ENCODE measurements at places on chromosomes 2 and 18.

DNA sequence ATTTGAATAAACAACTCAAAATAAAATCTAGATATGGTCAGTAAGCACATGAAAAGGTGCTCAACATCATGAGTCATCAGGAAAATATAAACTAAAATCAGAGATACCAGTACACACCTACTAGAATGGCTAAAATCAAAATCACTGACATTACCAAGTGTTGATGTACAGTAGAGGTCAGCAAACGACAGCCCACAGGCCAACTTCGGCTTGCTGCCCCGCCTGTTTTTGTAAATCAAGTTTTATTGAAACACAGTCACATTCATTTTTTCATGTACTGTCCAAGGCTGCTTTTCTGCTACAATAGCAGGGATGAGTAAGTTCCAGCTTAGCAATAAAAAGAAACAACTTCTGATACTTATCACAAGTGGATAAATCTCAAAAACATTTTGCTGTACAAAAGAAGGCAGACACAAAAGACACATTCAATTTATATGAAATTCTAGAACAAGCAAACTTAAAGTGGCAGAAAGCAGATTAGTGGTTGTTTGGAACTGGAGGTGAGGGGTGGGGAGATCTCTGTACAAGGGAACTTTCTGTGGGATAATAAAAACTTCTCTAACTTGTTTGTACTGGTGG lies 32.1 kb downstream of the TRAK2 start:
- no peak for DNase-seq

GRCh38 chr18:48815179-48815515 lies 135.6 kb downstream of the SMAD7 start:
- no peak for DNase-seq

DNA sequence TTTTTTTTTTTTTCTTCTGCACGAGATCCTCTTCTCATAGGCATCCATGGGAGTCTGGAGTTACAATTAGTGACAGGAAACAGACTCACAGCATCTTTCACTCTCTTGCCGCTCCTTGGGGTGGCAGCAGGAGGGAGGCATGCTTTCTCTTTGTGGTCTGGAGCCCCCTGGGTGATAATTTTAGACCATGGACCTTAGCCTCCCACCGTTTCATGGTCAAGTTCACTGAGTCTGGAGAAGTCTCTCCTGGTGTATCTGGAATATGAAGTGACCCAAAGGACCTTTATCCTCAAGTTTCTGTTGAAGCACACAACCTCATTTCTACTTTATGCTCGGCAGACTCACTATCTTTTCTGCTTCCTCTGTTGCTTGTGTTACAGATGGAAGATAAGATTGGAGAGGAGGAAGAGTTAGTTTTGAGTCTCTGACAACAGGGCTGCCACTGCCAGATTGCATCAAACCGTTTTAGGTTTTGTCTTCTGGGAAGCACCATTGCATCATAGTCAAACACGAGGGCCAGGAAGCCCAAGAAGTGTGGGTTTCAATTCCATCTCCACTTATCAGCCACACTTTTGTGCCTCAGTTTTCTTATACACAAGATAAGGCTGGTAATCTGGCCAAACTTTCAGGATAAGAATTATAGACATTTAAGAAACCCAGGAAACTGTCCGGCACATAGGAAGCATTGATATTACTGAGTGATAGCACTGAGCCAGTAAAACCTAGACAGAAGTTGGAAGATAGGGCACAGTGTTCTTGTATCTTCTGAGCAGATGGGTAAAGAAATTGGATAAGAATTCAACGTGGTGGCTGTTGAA lies 62.3 kb downstream of the ADCYAP1 start:
- no peak for DNase-seq

- DNase-seq: no peak
These were observed 682.4 kb downstream of the DPP10 start for GRCh38 chr2:115124817-115125216.

DNA sequence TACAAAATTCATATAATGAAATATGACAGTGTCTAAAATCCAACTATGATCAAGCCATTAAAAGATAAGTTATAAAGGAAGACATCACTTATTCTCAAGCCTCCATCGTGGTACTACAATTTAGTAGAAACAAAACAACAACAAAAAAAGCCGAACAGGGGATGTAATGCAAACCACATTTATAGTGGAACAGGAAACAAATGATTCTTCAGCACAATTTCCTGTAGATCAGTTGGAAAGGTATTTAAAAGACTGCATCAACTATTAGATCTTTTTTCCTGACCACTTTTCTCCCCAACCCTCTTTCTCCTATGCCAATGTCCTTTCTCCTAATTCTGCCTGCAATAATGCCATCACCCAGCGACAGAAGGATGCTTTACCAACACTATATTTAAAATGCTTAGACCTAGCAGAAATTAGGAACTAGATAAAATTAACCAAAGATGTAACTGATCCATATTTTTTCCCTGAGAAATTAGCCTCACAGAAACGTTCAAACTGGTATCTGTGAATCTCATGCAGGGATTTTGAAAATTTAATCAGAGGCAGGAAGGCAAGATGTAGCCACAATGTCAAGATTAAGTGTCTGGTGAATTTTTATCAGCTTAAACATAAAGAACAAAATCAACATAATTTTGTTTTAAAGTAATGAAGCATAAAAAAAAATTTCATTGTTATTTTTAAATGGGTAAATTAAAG lies 271.4 kb downstream of the TCF4 start:
- no peak for DNase-seq

DNA sequence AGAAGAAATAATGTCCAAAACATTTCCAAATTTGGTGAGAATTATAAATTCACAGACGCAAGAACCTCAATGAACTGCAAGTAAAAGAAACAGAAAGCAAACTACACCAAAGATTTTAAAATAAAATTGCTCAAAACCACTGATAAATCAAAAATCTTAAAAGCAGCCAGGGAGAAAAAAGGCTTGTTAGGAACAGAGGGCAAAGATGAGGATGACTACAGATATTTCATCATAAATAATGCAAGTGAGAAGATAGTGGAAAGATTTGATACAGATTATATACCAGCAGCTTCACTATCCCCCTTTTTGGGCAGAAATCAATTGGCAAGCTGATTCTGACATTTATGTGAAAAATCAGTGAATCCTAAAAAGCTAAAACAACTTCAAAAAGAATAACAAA lies 10.3 kb upstream of the ASXL3 start:
- DNase-seq: no peak

DNA sequence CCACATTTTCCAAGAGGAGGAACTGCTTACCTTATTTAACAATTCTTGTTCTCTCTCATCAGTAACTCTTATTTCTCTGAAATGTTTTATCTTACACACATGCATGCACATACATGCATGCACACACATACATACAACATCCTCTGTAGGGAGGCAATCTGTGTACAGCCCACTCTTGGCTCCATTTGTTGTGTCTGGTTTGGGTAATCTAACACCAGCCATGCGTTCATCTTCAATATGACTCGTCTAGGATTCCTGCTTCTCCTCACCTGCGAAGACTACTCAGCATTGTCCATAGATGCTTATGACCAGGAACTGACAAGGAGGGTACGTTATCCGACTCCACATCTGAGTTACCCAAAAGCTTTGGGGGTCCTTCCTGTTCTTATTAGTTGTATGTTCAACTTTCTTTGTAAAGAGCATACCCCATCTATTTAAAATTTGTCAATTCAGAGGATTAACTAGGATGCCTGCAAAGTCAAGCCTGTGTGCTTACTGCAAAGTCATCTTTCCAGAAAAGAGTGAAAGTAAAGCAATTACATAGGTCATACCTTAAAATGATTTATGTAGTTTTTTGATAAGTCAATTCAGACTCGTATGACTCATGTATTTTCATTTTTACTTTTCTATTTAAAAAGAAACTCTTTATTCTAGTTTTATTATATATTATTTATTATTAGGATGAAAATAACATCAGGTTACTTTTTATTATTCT lies 18.2 kb downstream of the LYPD6B start:
- no peak for DNase-seq

DNA sequence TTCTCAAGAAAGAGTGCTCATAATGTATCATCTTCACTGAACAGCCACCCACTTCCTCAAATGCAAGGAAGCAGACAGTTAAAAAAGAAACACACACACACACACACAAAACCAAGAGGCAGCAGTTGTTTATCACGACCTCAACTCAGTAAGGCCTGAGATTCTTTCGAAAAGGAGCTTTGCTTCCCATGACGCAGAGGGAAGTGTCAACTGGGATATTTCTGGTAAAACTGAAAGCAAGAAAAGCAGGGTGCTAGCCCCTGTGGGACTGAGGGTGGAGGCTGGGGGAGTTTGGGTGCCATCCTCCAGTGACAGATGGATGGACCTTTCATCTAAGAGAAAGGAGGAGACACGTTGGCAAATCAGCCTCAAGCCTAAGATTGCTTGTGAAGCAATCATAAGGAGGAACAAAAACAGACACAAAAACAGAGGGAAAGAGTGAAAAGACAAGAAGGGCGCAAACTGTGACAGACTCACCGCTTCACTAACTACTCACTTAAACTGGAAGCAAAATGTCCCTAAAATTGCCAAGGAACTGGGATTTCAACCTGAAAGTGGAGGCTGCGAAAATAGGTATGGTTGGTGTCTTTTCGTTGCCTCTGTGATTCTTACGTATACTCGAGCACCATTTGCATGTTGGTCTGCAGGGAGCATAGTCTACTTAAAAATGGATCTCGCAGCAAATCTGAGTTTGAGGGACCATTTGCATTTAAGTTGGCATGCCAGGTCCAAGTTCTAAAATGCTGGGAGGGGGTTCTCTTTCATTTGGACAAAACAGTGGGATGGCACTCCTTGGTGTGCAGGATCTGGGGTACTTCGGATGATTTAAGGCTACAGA lies at the start of gene ARHGAP25:
TSS of gene ARHGAP25 (plus strand) at position 124 of the 838 bp plus-strand sequence. CDS start at position 513, 389 bp downstream.
- peak; percentile 34 for DNase-seq

- DNase-seq: no peak
These were observed 91.2 kb downstream of the HDAC4 start for GRCh38 chr2:239309398-239310245.

DNA sequence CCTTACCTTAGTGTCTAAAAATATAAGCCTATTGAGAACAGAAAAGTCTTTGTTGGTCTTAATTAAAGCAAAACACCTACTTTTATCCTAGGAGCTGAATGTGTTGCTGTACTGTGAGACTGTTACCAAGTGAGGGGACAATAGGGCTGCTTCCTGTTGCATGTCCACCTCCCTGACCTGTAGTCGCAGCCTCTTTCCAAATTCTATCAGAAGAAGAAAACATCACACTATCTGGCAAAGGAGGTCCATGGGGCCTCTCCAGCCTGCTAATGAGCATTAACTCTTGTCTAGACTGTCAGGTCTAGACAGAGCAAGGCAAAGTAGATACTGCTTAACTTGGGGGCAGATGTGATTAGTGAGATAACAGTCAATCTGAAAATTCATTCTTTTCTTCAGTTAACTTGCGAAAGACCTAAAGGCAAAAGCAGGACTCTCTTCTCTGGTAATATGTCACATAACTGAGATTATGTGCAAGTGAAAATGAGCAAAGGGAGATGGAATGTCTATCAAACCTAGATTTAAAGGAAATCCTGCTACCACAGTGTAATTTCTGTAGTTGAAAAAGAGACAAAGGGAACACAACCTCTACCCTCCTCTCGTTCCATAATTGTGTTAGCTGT lies 66.9 kb downstream of the CDH20 start:
- no peak for DNase-seq

Measured in activated T-helper 9 cell treated with anti-CD3 and anti-CD28 coated beads, Interleukin-2, amount 50 U/mL, for 16 hours (primary cell).